Stimulated activated effector memory CD8-positive, alpha-beta T cell treated with anti-CD3 and anti-CD28 coated beads, Interleukin-12 subunit alpha, Interleukin-12 subunit beta, amount 100 ng/mL, for 72 hours (primary cell): ENCODE measurements at places on chromosomes 13 and 19.

DNA sequence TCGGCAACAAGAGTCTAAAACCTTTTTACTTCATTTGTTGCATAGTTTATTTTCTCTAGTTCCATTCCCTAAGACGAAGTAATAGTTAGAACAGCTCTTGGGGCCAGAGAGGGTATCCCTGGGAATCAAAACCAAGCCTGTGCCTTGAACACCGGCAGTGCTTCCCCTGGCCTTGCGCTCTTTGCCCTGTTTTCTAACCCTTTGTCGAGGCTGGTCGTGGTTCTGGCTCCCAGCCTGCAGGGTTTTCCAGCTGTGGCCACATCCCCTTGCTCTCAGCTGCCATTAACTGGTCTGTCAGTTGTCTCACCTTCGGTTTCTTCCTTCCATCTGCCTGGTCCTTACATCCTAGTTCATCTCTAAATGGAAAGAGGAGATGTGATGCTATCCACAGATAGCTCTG is 61.0 kb downstream of the HSPH1 start:
- DNase-seq, result no peak

- no peak for DNase-seq
Observed at GRCh38 chr19:41612483-41612882, 14.4 kb downstream of the CEACAM4 start.

DNA sequence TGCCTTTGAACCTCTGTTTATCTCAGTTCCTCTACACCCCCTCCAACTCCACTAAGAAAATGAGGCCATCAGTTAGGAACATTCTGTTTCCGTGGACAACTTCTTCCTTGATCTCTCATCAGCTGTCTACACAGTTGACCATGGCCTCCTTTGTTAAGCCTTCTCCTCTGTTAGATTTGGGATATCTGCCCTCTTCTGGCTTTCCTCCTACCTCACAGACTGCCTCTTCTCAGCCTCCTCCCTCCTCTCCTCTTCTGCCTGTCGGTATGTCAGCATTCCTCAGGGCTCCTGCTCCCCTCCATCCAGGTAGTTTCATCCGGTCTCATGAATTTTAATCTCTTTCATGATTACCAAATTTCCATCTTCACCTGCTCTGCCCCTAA is 454.9 kb downstream of the FOXO1 start:
- DNase-seq, result no peak

DNA sequence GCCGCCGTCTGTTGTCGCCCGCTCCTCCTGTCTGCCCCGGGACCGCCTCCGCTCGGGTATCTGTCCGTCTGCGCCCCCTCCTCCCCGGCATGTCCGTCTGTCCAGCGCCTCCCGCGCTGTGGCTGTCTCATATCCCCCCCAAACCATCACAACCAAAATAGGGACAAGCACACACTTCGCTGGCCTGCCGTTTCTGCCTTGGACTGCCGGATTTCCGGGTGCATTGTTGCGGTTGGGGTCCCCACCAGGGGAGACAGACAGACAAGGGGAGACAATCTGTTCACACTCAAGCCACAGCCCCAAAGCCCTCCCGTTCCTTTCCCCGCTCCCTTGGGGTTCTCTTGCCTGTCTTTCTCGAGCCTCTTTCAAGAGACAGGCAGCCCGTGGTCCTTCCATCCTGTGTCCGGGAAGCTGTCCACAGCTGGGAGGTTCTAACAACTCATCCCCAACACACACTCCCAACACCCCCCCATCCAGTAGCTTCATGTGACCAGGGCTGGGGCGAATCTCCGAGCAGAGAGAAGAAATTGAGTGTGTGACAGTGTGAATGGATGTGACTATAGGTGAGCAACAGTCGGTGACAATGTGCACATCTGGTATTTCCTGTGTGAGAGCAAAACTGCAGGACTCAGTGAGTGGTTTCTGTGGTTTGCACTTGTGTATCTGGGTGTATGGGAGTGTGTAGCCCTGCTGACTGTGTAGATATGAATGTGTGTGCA is 16.5 kb upstream of the FOSB start:
- DNase-seq, result peak; percentile 28

DNA sequence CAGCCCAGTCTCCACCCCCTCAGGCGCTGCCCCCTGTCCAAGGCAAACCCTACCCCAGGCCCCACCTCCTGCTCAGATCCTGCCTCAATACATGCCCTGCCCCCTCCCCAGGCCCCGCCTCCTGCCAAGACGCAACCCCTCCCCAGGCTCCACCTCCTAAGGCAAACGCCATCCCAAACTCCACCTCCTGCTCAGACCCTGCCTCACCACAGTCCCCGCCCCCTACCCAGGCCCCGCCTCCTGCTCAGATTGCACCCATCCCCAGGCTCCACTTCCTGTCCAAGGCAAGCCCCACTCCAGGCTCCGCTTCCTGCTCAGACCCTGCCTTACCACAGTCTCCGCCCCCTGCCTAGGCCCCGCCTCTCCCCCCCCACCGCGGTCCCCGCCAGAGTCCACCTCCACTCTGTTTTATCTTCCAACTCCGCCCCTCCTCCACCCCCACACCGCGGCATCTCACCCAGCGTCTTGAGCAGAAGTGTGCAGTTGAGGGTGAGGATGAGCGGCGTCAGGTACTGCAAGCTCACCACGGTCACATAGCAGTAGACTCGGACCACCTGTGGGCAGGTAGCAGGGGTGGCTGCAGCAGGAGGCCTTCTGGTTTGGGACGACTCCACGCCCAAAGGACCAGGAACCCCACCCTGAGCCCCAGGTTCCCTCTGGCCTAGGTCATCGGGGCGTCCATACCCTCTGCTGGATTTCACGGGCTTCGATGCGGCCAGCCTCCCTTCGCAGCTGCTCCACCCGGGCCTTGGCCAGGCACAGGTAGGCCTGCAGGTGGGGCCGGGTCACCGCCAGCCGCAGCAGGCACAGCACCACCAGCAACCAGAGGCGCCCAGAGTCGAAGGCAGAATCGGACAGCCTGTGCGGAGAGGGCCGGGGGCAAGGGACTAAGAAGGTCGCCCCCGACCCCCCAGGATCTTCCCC is 17.7 kb downstream of the TMEM161A start:
- no peak for DNase-seq

- DNase-seq, result no peak
Observed at GRCh38 chr13:24672141-24673132, 7.8 kb upstream of the ATP12A start.
